Left renal cortex interstitium (tissue), 4 donors: ENCODE measurements at places on chromosomes 11 and 22. TPM values are rescaled to one million over a fixed set of nuclear protein-coding genes. Genes with fewer than 3 reads are reported as not detected.

EIF3L gene
- polyA plus RNA-seq: 872 TPM

ZC3H7B gene
- 86.9 TPM for polyA plus RNA-seq

SCARF2 gene
- 17.2 TPM for polyA plus RNA-seq

PIWIL4 gene
- 3.9 TPM for polyA plus RNA-seq

SULT4A1 gene
- polyA plus RNA-seq: 1.6 TPM

APOL5 gene
- not detected for polyA plus RNA-seq

TPBGL gene
- 0.10 TPM for polyA plus RNA-seq

OR51I1 gene
- not detected for polyA plus RNA-seq

CYB5R2 gene
- 26.0 TPM for polyA plus RNA-seq

KDM4E gene
- 0.18 TPM for polyA plus RNA-seq

ASPHD2 gene
- 4.6 TPM for polyA plus RNA-seq

OR8D1 gene
- not detected for polyA plus RNA-seq

CABP4 gene
- polyA plus RNA-seq: 1.9 TPM

LINC01488 gene
- polyA plus RNA-seq: 0.06 TPM

FAM83F gene
- polyA plus RNA-seq: 1.9 TPM

SLC15A3 gene
- 19.1 TPM for polyA plus RNA-seq

RIMBP3C gene
- polyA plus RNA-seq: 0.32 TPM

RTN4RL2 gene
- polyA plus RNA-seq: 3.9 TPM

SELENOO gene
- polyA plus RNA-seq: 30.5 TPM

FOLR3 gene
- polyA plus RNA-seq: 1.7 TPM

MYO7A gene
- polyA plus RNA-seq: 2.7 TPM

SLC16A8 gene
- polyA plus RNA-seq: 3.3 TPM

DRD4 gene
- 5.2 TPM for polyA plus RNA-seq

BEST1 gene
- 4.5 TPM for polyA plus RNA-seq

MS4A3 gene
- polyA plus RNA-seq: 0.19 TPM

MUC2 gene
- 0.30 TPM for polyA plus RNA-seq

ARHGAP32 gene
- polyA plus RNA-seq: 22.2 TPM

BLID gene
- polyA plus RNA-seq: not detected

CSNK2A3 gene
- polyA plus RNA-seq: 1.8 TPM

AAMDC gene
- 45.0 TPM for polyA plus RNA-seq

MRGPRX3 gene
- polyA plus RNA-seq: not detected

KCNJ11 gene
- polyA plus RNA-seq: 2.1 TPM

ZNRF3 gene
- polyA plus RNA-seq: 25.9 TPM

ENTHD1 gene
- polyA plus RNA-seq: not detected

OR51B4 gene
- polyA plus RNA-seq: 0.33 TPM

IGLL1 gene
- polyA plus RNA-seq: 0.51 TPM

MS4A6A gene
- polyA plus RNA-seq: 10.8 TPM

USH1C gene
- polyA plus RNA-seq: 47.2 TPM

KRTAP5-2 gene
- polyA plus RNA-seq: not detected

JAML gene
- 2.2 TPM for polyA plus RNA-seq

INSC gene
- polyA plus RNA-seq: 0.76 TPM

DERL3 gene
- polyA plus RNA-seq: 2.4 TPM

BDNF gene
- 2.2 TPM for polyA plus RNA-seq

CXCR5 gene
- polyA plus RNA-seq: not detected

LUZP2 gene
- polyA plus RNA-seq: 1.6 TPM

OR52I2 gene
- polyA plus RNA-seq: not detected

EED gene
- 32.9 TPM for polyA plus RNA-seq

HYOU1 gene
- 127 TPM for polyA plus RNA-seq

SLCO2B1 gene
- polyA plus RNA-seq: 11.7 TPM

MUC6 gene
- polyA plus RNA-seq: 5.7 TPM

OTOG gene
- polyA plus RNA-seq: 0.90 TPM

PRODH gene
- polyA plus RNA-seq: 10.4 TPM

SRSF8 gene
- 61.7 TPM for polyA plus RNA-seq
